ENCODE measurements at places on chromosomes 16 and 17. TPM values are rescaled to one million over a fixed set of nuclear protein-coding genes. Genes with fewer than 3 reads are reported as not detected.

The USP6 gene
- 0.10 TPM for total RNA-seq

The SLFN14 gene
- 3.8 TPM for total RNA-seq

The NFAT5 gene
- 43.0 TPM for total RNA-seq

The CNOT1 gene
- 98.3 TPM for total RNA-seq

The RAB26 gene
- not detected for total RNA-seq

The GP2 gene
- not detected for total RNA-seq

The KRTAP9-8 gene
- not detected for total RNA-seq

The PIRT gene
- total RNA-seq: 0.10 TPM

The KCNG4 gene
- total RNA-seq: not detected

The MSL1 gene
- 81.1 TPM for total RNA-seq

The DHODH gene
- total RNA-seq: 0.94 TPM

All from mononuclear cell (primary cell).